Esophagus squamous epithelium (tissue), 5 donors: ENCODE measurements at places on chromosomes 7 and 10.

GRCh38 chr10:106711313-106711906 lies 453.1 kb downstream of the SORCS1 start:
- DNase-seq, result no peak

- DNase-seq, result no peak
These were observed 365.6 kb downstream of the ANKRD7 start for GRCh38 chr7:118590107-118590506.

- no peak for DNase-seq
These were observed 82.0 kb downstream of the VWC2 start for GRCh38 chr7:49855281-49855980.

GRCh38 chr7:142854372-142855113 lies at the start of gene EPHB6:
EPHB6 (plus strand) TSS chr7:142855076; CDS start chr7:142863228, 8,152 bp downstream.
- DNase-seq, result no peak

GRCh38 chr7:78905436-78905835 lies 548.0 kb downstream of the MAGI2 start:
- no peak for DNase-seq
